Liver (tissue), 10 donors: ENCODE measurements at places on chromosomes 2 and 18. TPM values are rescaled to one million over a fixed set of nuclear protein-coding genes. Genes with fewer than 3 reads are reported as not detected.

DNA sequence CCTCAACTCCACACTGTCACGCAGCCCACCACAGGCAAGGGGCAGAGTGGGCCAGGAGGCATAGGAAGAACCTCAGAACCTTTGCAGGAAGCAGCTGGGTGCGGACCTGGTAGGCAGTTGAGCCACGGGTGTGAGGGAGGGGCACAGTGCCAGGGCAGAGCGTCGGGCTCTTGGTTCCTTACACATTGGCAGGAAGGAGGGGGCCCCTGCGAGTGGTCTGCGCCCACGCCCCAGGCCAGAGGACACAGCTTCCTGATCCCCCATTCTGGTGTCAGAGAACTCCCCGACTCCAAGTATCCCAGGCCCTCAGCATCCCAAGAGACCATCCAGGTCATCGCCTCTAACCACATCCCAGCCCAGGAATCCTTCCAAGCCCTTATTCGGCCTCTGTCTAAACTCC lies 61.5 kb downstream of the TNS1 start:
- no peak for DNase-seq

DNA sequence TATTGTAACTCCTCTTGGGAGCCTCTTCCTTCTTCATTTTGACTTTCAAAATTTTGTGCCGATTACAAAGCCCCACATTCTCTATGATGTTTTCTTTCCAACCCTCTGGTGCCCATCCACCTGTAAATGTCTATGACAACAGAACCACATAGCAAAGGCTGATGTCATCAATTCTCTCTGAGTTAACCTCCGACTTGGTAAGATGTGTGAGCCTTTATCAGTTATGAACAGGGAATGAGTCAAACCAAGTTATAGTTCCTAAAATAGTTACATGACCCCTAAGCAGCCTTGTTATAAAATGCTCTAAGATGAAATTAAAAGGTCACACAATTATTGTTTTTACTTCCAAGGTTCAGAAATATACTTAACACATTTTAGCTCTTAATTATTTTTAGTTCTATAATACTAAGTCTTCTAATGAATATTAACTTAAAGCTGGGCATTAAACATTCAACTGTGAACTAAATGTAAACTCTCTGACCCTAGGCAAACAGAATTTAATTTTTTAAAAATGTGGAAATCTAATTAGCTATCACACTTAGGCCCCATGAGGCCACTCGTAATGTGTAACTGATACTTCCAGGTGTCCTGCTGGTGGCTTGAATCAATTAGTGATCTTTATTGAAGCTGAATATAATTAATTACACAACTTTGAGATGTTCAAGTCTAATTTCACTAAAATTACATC lies 102.3 kb upstream of the CYRIA start:
- no peak for DNase-seq

- DNase-seq = no peak
Observed at GRCh38 chr18:62953663-62954062, 238.3 kb downstream of the PHLPP1 start.

GRCh38 chr2:25996844-25997243 lies 14.5 kb upstream of the KIF3C start:
- no peak for DNase-seq

DNA sequence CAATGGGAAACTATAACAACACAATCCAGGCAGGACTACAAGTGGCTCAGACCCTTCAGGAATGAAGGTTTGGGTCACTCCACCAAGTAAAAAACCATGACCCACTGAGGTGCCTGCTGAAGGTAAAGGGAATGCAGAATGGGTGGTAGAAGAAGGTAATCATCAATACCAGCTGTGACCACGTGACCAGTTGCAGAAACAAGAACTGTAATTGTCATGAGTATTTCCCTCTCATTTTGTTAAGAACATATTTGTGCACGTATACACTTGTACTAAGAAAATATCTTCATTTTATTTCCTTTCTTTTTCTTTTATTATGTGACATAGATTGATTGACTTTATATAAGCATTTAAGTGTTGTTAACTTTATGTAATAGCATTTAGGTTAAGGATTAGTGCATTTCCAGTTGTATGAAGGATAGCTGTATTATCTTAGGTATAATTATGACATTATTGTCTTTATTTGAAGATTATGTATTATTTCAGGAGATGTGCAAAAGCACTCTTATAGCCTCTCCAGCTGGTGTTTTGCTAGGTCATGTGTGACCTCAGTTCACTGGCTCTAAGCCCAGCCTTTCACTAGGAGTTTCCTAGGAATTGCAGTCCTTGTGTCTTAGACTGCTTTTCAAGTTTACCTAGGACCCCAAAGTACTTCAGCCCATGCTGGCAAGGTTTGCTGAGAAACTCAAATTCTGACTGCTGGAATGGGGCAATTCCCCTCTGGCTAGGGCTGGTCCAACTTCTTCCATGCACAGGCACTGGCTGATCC lies 125.7 kb upstream of the DPP10 start:
- no peak for DNase-seq

DNA sequence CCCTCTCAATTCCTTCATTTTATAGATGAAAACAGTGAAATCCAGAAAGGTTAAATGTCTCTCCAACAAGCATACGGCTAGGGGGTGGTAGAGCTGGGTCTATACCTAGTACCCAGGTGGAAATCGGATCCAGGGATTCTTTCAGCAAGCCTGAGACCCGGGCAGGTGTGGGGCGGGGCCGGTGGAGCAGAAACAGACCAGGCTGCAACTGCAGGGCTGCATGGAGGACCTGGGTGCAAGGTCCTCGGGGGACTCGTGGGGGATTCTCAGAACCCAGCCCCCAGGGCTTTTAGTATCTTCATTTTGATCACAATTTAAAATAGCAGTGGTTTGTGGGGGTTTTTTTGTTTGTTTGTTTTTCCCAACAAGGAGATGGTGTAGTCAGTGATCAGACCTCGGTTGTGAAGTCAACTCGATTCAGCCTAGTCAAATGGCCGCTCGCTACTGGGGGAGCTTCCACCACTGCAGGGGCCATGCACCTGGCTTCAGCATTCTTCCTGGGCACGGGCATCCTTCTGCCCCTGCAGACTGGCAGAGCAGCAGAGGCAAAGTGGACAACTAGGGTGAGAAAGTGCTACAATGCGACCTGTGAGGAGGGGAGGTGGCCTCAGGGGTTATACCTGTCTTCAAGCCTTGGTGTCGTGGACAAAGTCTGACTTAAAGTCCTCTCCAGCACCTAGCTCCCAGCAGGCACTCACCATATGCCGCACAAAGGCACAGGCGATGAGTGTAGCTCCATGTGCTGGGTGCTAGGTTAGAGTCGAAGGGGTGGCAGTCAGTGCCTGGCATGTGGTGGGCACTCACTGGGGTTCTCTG lies 46.3 kb downstream of the GORASP2 start:
- DNase-seq = no peak

CHRNA1 gene
- not detected for total RNA-seq

TOGARAM2 gene
- 0.19 TPM for total RNA-seq

ICOS gene
- total RNA-seq = 0.09 TPM

NEURL3 gene
- total RNA-seq = 1.8 TPM

CYS1 gene
- 4.1 TPM for total RNA-seq

GALR1 gene
- not detected for total RNA-seq
